Thymus (tissue), 14 donors: ENCODE measurements at places on chromosomes 3 and 15. TPM values are rescaled to one million over a fixed set of nuclear protein-coding genes. Genes with fewer than 3 reads are reported as not detected.

EIF4E3 gene
- total RNA-seq: 1.5 TPM

CPOX gene
- 17.2 TPM for total RNA-seq

IMPG2 gene
- total RNA-seq: 0.52 TPM

CCDC54 gene
- not detected for total RNA-seq

GOLGA6D gene
- total RNA-seq: 0.05 TPM

KBTBD12 gene
- total RNA-seq: 0.42 TPM

SLC9C1 gene
- 0.94 TPM for total RNA-seq

CD200 gene
- total RNA-seq: 20.0 TPM

AGBL1 gene
- total RNA-seq: under 0.01 TPM

CCR3 gene
- total RNA-seq: 0.33 TPM

FEZF2 gene
- 2.9 TPM for total RNA-seq

ST8SIA2 gene
- total RNA-seq: 2.1 TPM

WNT5A gene
- total RNA-seq: 2.9 TPM

MYRIP gene
- total RNA-seq: 0.28 TPM

KNG1 gene
- 0.14 TPM for total RNA-seq

CFAP44 gene
- 5.4 TPM for total RNA-seq

TMEM207 gene
- total RNA-seq: not detected

SQOR gene
- 34.0 TPM for total RNA-seq
